Aorta (tissue), 5 donors: ENCODE measurements at places on chromosomes 6 and 20.

DNA sequence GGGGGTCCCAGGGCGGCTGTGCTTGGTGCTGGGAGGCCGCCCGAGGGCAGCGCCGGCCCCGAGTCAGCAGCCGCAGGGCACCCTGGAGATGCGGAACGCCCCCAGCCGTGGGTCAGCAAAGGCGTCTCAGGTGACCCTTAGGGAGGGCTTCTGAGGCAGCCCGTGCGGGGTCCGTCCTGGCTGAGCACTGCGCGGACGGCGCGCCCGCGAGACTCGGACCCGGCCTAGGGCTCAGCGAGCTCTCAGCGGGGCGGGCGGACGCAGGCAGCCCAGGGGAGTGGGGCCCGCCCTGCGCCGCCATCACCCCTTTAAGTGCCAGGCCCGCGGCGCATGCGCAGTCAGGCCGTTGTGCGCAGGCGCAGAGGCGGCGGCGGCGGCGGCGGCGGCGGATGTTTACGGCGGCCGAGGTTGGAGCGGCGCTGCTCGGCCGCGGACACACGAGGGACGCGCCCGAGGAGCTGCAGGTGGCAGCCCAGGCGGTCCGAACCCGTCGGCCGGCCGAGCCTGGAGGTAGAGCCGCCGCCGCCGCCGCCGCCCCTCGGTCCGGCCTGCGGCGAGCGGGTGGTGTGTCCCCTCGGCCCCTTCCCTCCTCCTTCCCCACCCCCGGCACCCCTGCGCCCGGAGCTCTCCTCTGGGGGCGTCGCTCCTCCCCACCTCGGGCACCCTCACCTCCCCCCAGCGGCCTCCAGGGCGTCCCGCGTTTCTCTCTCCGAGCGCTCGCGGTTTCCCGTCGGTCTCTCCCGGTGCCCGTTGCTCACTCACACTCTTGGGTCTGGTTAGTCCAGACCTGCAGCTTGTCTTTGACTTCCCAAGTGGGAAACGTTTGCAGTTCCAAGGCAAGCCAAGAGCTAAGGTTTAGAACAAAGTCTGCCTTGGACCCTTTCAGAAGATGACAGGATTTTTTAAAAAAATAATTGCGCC is at the start of gene PCMTD2:
Gene PCMTD2 (plus strand): TSS at position 388 of the 921 bp plus-strand sequence. CDS start 4,218 bp downstream, outside the sequence.
- DNase-seq: peak; percentile 94

DNA sequence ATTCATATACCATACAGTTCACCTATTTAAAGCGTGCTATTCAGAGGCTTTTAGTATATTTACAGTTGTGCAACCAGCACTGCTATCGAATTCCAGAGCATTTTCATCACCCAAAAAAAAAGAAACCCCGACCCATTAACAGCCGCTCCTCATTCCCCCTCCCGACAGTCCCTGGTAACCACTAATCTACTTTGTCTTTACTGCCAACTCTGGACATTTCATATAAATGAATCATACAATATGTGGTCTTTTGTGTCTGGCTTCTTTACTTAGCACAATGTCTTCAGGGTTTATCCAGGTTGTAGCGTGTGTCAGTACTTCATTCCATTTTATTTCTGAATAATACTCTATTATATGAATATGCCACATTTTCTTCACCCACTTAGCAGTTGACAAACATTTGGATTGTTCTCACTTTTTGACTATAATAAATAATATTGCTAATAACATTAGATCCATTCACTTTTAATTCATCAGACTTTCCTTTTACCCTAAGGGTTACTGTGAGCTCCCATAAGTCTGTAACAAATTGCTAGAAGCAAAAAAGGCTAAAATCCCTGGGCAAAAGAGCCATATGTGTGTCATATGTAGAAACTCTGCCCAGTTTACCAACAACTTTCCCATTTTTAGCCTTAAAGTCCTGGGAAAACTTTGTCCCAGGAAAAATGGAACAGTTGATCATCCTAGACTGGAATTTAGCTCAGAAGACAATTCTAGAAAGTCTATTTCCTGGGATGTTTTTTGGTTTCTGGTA is 23.2 kb upstream of the ROS1 start:
- DNase-seq: no peak

GRCh38 chr6:115064680-115065079 is 721.9 kb upstream of the HS3ST5 start:
- DNase-seq: no peak

DNA sequence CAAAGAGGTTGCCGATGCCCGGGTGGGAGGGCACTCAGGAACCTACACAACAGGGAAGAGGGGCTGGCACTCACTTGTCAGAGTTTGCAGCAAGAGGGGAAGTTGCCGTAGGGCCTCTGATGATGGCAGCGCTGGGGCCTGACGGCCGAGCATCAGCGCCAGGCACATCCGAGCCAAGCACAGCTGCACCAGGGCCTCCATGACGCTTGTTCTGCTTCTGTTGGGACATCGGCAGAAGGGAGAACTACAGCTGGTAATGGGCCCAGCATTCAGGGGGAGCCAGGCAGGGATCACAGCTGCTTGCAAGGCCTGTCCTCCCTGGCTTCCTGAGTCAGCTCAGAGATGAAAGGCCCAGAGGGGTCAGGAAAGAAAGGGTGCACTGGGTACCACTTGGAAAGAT is 367.7 kb downstream of the CDH4 start:
- no peak for DNase-seq

- DNase-seq: no peak
Observed at GRCh38 chr6:38261626-38262025, 378.1 kb downstream of the BTBD9 start.

DNA sequence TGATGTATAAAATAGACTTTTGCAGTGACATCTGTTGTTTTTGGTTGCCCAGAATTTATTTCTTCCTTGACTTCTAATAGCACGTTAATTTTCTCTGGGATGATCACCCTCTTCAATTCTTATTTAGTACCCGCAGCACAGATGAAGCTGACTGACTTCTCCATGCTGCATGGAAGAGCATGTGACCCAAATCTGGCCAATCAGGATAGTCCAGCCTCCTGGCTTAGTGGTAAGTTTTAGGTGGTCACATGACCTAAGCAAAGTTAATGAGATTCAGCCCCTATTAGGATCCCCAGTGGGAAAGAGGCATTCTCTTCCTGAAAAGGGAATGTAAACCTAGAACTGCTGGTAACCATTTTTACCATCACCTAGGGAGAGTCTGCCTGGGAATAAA is 13.8 kb upstream of the SIRT5 start:
- DNase-seq: no peak

- no peak for DNase-seq
Observed at GRCh38 chr6:153000243-153000642, 2.3 kb downstream of the MTRF1L start.
